Left renal pelvis (tissue), 4 donors: ENCODE measurements at places on chromosomes 2 and 18.

GRCh38 chr2:215299337-215299859, 12.5 kb upstream of the ATIC start:
- DNase-seq, result no peak

DNA sequence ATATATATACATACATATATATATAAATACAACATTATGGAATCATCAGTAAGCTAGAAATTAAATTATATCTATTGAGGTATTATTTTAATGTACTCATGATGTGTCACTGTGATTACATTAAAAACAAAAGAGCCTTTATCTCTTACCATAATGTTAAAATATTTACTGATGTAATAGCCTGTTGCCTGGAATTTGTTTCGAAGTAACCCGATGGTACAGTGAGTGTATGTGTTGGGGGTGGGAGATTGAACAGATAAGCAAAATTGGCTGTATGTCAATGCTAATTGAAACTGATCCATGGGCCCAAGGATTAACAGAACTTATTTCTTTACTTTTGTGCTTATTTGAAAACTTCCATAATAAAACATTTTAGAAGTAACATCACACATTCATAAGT, 1473.2 kb downstream of the LRP1B start:
- DNase-seq, result no peak

- no peak for DNase-seq
These were observed 32.0 kb downstream of the CTAGE1 start for GRCh38 chr18:22385718-22386117.

DNA sequence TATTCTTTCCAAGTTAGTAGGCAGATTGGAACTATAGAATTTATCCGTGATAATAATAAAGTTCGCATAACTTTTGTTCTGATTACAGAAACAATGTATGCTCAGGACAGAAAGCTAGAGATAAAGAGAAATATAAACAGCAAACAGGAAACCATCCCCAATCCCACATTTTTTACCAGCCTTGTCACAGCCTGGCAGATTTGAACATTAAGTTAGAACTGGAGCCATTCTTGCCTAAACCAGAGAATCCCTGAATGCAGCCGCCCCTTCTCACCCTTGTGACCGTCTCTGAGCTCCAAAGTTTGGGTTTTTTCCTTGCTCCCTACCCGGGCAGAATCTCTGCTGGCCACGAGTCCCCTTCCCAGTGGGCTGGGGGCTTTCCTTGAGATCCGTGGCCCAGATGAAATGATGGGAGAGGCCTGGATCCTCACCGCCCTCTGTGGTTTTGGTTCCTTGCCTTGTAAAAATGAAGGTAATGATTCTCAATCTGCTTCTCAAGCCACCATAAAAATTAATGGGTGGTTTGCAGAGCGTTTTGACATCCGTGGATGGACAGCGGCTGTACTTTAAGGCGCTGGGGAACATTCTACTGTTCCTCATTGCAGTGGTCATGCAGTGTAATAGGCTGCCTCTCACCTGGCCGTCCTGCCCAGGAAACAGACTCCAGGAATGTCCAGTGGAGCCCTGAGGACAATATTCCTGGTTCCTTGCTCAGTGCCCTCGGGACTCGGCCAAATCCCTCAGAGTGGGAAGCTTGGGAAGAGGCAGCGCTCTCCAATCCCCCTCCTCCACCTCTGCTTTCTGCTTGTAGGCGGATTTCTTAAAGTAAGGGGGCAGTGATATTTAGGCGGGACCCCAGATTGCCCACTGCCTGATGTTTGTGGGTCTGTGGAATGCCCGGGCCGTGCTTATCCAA, 1.6 kb downstream of the SH3BP4 start:
- no peak for DNase-seq

DNA sequence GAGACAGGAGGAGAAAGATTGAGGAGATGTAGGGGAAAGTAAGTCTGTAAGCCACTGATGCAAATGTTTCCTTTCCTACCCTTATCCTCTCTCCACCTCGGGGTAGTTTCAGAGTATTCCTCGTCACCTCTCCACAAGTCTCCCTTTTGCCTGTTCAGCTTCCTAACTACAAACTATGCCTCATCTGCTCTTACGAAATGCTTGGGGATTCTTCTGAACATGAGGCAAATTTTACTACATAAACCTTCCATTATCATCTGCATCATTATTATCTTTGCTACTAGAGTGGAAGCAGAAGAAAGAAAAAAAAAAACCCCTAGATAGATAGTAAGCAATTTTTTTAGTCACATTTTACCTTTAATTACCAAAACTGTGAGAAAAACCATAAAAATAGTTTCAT, 43.1 kb upstream of the CWC22 start:
- no peak for DNase-seq

GRCh38 chr2:230520875-230521155, 104.8 kb downstream of the SP100 start:
- no peak for DNase-seq

DNA sequence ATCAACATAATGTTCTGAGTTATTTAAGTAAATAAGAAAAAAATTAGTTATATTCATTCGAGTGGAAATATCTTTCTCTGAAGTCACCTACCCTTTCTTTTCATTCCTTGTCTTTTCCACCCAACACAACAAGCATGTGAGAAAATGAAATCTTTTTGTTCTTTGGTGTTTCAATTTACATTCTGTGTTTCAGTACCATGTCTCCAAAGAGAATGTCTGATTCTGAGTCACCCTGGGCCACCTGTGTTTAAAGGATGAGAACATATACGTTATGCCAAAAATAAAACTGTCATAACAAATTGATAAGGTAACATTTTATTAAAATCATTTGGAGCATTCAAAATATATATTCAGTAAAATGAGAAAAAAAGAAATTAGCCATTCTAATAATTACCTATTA, 470.8 kb downstream of the ZNF804A start:
- no peak for DNase-seq

DNA sequence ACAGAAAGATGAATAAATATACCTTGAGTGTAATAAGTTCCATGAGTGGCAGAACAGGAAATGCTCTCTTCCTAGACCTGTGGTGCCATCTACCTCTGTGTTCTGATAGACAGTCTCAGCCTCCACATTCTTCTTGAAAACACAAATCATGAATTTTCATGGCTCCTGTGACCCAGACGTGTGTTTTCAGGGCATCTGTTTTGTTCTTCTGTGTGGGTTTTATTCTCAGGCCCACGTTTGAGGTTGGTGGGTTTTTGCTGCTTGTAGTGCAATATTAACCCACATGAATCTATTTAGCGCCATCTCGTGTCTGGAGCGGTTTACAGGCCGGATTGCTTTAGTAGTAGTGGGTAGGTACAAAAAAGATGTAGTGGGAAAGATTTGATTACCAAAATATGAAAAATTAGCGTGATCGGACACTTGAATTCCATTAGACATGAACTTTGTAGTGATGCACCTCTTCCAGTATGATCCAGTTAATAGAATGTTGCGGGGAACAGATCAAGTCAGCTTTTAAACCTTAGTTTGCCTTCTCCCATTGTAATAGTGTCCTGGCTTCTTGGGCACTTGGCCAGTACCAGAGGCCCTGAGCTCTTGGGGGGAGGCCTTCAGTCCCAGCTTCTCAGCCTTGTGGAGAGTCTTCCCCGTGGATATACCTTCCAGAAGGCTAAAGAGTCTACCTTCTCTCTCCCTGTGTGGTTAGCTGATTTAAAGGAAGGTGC, 256.5 kb downstream of the TPGS2 start:
- peak; percentile 47 for DNase-seq

- no peak for DNase-seq
These were observed 185.7 kb downstream of the ACKR3 start for GRCh38 chr2:236755278-236755840.

DNA sequence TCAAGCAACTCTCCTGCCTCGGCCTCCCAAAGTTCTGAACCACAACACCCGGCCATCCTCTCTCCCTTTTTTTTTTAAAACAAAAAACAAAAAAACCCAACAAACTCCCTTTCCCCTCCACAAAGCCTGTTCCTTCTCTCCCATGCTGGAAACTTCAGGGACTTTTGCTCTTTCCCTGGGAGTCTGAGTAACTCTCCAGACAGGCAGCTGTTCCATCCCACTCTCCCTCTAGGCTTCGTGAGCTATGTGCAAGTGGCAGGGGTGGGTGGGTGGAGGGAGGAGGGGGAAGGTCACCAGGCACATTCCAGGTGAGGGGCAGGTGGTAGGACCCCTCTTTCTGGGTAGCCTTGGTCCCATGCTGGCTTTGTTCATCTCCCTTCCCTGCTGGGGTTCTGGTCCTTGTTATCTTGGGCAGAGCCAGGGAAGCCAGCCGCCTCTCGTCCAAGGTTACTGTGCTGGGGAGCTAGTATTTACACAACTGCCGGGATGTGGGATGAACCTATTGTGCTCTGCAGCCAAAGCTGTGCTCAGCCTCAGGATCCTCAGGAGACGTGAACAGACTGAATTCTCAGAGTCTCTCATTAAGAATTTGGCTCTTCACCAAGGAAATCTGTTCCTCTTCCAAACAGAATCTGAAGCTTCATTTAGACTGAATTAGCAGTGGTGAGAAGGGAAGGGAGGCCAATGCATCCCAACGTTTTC, 106.9 kb downstream of the LIPG start:
- no peak for DNase-seq

- DNase-seq, result no peak
These were observed 1.4 kb upstream of the BCL2 start for GRCh38 chr18:63320975-63321265.

- no peak for DNase-seq
These were observed 16.6 kb upstream of the TTL start for GRCh38 chr2:112465382-112465781.

DNA sequence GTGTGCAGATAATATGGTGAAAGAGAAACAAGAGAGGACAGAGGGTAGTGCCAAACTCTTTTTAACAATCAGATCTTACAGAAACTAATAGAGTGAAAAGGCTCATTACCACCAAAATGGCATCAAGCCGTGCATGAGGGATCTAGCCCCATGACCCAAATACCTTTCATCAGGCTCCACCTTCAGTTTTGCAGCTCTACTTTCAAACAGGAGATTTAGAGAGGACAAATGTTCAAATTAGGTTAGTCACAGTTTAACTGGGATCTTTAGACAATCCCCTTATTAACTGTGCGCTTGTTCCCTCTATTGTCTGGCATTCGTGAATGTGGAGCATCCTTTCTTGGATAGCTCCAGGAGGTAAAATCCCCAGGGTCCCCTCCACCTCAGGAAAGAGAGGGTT, 1209.3 kb upstream of the CHAC2 start:
- no peak for DNase-seq

- no peak for DNase-seq
These were observed 356.2 kb downstream of the MYCN start for GRCh38 chr2:16296331-16297250.

- DNase-seq, result no peak
These were observed 7.1 kb downstream of the THAP4 start for GRCh38 chr2:241629762-241630435.

DNA sequence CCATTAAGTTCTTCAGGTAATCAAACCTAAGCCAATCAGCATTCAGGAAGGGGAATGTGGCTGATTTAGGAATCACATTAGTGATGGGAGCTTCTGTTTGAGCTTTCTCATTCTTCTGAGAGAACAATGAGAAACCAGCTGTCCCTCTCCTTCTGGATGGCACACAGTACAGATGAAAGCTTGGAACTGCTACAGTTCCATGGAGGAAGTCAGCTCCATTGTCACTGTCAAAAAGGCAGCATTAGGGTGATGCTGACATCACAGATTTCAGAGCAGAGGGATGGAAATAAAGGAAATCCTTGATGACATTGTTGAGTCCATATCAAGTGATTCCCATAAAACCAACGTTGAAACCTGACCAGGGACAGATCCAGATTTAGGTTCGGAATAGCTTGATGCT, 36.1 kb upstream of the ACYP2 start:
- DNase-seq, result no peak

DNA sequence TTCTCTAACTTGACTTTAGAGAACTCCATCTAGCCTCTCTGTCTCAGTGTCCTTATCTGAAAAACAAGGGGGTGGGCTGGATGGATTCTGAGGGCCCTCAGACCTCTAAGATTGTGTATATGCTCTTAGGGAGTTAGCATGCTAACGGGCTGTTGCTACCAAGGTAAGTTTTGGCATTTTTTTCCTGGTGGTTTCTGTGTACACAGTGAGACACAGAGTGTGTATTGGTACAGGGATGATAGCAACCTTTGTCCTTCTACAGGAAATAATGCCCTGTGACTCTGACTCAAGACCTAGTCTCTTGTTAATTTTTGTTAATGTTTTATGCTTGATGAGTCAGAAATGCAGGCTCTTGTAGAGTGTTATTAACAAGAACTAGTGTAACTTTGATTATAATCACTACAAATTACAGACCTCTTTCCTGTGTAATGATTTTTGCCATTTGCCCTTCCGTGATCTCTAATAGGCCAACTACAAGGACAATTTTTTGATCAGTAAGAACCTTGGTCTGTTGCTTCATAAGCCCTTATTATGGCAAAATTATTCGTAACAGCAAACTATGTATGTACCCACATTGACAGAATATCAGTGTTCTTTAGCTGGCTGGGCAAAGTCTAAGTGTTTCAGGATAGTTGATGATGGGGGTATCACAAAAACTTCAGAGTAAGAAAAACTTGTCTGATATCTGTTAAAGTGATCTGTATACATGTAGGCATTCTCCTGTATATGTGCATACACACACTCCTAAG, 89.7 kb downstream of the SPTBN1 start:
- DNase-seq, result no peak

GRCh38 chr2:71587509-71588073, 134.2 kb downstream of the DYSF start:
- no peak for DNase-seq

DNA sequence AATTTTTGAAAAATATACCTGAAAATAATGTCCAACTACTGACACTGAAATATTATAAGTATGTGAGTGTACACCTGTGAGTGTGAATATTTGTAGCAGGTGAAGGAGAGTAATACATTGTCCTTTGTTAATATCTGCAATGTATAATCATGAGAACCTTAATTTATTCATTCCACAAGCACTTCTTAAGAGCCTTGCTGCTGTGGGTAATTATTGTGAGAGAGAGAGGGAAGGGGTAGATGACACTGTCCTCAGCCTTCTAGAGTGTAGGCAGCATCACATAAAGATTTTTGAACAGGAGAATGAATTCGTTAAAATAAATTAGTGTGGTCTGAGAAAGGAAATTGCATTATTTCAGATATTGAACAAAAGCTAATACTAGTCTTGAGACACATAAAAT, 157.2 kb downstream of the MAP2 start:
- DNase-seq, result no peak

DNA sequence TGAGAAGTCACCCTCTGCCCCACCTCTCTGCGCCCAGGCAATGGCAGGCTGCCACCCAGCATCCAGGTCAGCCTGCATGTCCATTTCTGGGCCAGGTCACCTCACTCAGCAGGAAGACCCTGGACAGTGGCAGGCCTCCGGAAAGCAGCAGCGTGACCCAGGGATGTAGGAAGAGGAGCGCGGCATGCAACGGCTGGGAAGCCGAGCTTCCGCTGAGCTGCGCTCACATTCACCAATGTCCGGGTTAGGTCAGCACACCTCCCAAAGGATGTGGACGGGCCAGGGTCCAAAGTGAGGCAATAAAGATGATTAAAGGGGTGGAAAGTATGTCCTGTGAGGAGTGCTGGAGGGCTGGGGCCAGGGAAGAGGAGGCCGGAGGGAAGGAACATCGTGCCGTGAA, 174.5 kb downstream of the CTIF start:
- no peak for DNase-seq

DNA sequence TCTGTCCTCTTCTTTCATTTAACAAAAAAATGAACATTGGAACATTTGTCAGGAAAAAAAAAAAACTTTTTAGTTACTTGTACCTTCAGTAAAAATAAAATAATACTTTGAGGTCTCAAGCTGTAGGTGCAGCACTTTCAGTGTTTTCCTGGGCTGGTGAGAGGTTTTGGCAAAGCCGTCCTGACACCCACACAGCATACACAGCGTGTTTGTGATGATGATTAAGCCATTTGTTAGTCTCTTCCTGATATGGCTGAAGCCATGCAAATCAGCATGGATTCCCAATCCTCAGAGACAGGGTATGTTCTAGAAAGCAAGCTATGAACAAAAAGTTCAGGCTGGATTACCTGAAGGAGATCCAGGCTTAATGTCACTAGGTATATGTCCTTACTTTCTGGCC, 236.8 kb downstream of the ZNF516 start:
- no peak for DNase-seq
